ENCODE measurements at places on chromosomes 12 and 14. TPM values are rescaled to one million over a fixed set of nuclear protein-coding genes. Genes with fewer than 3 reads are reported as not detected.

DNA sequence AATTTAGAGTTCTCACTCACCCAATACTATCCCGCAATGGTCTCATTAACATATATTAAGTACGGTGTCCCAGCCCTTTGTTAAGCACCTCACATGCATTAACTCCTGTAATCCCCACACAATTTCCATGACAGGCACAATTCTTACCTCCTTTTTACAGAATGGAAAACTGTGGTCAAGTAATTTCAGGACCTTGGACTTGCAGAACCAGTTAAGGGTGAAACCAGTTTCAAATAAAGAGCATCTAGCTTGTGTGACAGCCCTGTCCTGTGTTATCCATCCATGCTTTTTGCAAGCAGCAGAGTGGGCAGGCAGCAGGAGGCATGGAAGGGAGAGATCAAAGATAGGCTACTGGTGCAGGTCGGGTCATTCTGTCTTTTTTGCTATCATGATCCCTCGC lies 470.8 kb downstream of the NELL2 start:
- DNase-seq, result no peak

DNA sequence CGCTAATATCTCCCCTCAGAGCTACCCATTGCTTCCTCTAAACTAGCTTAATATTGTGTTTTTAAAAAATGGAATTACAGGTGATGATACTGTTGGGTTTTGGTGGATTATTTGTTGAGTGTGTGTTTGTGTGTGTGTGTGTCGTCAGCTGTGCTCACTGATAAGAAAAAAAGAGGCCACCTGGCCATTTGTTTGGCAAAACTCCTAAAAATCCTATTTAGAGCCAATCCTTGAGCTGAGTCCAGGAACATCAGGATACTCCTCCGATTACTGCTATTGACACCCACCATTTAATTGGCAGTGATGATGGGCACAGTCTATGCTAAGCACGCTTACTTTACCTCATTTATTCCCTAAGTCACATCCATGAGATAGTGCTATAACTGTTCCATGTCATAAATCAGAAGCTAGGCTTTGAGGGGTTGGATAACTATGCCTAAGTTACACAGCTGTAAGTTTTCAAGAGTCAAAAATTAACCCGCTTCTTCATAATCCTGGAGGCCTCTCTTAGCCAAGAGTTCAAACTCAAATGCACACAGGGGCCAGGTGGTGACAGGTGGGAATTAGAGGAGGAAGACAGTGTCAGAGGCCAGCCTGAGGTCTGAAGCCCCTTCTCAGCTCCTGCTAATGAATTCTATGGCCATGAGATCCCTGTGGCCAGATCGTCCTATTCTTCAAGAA lies 1026.6 kb upstream of the TMEM132C start:
- no peak for DNase-seq

GRCh38 chr14:35553808-35554207 lies 19.8 kb downstream of the INSM2 start:
- DNase-seq, result no peak

GRCh38 chr12:2445968-2446367 lies 348.8 kb upstream of the FKBP4 start:
- DNase-seq, result no peak

DNA sequence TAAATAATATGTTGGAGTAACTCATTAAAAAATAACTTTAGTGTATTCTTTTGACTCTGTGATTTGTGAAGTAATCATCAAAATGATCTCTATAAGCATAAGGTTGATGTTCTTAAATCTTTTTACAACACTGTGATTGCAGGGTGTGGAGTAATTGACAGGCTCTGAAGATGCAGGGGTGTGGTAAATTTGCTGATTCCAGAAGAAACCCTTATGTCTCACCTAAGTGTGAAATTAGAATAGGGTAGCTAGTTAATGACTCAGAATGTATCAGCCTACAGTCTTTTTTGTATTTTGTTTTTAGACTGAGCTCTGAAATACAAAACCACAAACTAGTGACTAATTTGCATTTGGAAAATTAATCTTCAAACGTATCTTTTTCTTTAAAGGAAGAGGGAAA lies 5.9 kb downstream of the PRPF39 start:
- DNase-seq, result no peak

GRCh38 chr12:107287436-107288413 lies 194.4 kb upstream of the CRY1 start:
- no peak for DNase-seq

DNA sequence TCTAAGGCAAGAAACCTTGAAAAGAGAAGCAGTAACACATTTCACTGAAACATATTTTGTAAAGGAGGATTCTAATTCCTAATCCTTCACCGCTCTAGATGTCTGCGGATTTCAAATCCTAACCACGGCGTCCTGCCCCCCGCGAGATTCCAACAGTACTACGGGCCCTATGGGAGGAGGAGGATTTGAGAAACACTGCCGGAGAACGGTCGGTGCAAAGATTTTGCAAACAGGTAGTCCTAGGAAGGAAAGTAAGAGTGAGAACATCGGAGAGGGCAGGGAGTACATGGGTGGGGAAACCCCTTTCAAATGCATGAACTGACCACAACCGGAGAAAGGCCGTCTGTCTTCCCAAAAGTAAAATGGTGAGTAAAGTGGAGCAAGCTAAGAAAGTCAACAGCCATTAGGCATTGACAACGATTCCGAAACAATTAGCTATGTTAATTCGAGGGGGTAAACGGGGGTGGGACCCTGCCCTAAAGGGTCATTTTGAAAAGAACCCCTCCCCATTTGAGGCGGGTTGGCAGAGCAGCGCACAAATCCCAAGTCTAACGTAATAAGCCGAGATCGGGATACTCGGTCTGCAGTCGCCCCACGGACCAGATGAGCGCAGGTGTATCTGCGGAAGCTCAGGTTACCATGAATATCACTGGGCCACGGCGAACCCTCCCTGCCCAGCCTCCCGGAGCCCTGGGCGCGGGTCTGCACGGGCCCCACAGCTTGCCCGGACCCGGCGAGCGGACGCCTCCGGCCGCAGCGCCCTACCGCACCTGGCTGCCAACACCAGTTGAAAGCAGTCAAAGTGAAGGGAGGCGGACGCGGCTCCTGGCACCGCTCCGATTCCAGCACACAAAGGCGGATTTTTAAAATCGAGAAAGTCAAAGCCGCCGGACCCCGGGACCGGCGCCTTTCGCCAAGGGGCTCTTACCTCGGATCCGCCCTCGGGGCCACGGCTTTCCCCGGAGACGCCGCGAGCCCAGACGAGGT lies 662 bp downstream of the EPS8 start:
- DNase-seq, result peak; percentile 47

DNA sequence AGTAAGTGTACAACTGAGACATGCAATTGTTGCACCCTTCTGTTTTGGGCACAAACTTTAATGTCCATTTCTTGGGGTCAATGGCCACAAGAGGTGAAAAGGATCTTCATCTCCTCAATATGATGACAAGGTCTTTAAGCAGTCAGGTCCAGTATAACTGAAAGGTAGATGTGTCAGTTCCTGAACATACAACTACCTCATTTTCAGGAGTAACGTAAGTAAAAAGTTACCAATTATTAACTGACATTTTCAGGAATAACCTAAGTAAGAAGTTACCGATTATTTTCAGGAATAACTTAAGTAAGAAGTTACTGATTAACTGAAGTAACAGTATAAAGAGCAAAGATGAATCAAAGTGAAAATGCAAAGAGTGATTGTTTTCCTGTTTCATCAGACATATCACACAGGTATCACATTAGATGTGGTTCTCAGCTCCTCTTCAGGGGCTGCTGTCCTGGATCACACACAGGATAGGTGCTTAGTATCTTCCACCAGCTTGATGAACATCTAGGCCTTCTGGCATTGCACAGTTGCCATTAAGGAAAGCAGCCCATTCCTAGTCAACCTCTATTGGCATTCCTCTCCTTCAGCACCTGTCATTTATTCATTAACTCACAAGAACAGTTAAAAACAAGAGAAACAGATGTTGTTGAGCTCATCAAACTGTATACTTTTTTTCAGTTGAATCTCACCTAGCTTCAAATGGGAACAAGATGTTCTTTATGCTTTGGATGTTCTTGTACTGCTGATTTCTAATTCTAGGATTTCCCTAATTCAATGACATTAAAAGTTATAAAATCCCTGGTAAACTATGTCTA lies 200.0 kb downstream of the FOXG1 start:
- no peak for DNase-seq

GRCh38 chr14:77143071-77143470 lies 1.5 kb upstream of the ZDHHC22 start:
- DNase-seq, result no peak

DNA sequence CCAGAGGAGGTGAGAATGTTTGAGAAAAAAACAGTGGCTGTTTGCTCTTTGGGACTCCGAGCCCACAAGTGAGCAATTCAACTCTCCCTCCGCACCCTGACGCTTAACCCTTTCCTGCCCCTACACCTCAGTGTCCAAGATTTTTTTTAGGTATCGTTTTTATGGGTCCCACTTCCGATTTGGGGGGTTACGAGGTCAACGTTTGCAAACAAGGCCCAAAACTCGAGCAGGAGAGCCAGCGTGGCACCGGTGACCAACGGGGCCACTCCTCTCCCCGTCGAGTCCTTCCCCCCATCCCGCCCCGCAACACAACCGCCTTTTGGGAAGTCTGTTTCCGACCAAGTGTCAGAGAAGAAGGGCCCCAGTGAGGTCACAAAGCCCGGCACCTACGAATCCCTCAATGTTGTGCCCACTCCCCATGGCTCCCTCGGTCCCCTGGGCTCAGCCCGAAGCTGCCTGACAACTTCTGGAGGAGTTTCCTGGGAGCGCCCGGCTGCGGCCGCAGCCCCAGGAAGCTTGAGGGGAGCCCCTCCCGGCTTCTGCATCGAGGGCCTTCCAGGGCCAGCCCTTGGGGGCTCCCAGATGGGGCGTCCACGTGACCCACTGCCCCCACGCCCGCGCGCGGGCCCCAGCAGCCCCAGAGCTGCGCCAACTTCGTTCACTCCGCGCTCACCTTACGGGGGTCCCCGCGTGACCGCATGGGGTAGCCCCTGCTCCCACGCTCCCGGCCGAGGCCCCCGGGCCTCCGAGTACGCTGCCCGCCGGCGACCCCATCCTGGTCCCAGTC lies 1.2 kb downstream of the CDK2AP1 start:
- no peak for DNase-seq

DNA sequence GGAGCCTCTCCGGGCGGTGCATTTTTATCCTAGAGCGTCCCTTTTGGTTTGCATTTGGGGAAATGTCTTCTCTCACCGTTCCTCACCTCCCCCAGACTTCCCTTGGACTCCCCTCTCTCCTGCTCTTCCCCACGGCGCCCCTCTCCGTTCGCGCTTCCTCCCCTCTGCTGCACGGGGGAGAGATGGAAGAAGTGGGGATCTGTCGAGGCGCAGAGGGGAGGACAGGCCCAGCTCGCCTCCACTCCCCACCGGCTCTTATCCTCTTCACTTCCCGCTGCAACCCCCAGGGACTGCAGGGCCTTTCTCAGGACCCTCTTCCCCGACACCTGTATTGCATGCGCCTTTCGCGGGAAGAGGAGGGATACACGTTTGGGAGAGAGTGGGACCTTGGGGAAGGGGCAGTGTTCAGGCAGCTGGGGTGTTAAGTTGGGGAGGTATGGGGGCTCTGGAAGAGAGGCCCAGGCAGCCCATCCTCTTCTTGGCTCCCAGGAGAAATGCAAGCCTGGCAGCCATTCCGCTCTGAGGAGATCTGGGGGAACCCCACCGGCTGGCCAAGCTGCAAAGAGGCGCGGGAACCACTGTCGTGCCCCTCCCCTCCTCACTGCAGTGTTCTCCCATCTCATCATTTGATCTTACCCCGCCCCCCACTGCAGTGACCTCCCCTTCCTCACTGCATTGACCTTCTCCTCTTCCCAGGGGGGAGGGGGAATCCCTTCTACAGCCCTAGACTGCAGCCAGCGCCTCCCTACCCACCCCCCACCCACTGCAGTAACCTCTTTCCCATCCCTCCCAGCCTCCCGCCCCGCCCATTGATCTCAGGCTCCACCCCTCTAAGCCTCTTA lies 788 bp downstream of the ENO2 start:
- peak; percentile 65 for DNase-seq

- DNase-seq, result no peak
Observed at GRCh38 chr12:90628213-90628612, 326.8 kb downstream of the CCER1 start.

- DNase-seq, result no peak
Observed at GRCh38 chr14:82239223-82239622, 705.6 kb upstream of the SEL1L start.

DNA sequence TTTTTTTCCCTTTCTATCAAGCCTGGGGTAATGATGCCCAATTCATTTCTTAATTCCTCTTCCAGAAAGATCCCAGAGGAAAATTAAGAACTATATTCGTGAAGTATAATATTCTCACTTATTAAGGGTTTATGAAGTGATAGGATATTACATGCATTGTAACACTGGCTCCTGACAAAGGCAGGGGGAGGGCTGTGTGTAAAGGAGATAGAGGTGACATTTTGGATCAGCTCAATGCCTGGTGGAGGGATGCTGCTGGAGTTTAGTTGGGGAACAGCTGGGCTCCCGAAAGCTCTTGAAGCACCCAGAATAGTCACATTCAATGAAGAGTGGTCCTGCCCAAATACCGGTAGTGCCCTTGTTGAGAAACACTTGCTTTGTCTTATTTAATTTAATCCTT lies 774 bp downstream of the SERPINA11 start:
- DNase-seq, result no peak

DNA sequence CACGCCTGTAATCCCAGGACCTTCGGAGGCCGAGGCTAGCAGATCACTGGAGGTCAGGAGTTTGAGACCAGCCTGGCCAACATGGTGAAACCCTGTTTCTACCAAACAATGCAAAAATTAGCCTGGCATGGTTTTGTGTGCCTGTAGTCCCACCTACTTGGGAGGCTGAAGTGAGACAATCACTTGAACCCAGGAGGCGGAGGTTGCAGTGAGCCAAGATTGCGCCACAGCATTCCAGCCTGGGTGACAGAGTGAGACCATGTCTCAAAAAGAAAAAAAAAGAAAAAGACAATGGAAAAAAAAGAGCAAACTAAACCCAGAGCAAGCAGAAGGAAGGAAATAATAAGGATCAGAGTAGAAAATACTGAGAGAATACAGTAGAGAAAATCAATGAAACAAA lies 5.4 kb downstream of the CHURC1 start:
- DNase-seq, result no peak

- DNase-seq, result no peak
Observed at GRCh38 chr12:34376133-34376799, 354.0 kb downstream of the ALG10 start.

GRCh38 chr12:64526859-64527258 lies 74.9 kb downstream of the TBK1 start:
- DNase-seq, result no peak

Gene TMPO
- polyA plus RNA-seq, result 100 TPM

Gene PSEN1
- polyA plus RNA-seq, result 37.7 TPM

Gene MDP1
- polyA plus RNA-seq, result 21.4 TPM

Gene PTPN6
- polyA plus RNA-seq, result 15.1 TPM

Gene DCAF5
- 13.7 TPM for polyA plus RNA-seq

Gene LALBA
- polyA plus RNA-seq, result not detected

Gene CDK2
- 48.3 TPM for polyA plus RNA-seq

Gene SHMT2
- 150 TPM for polyA plus RNA-seq

Gene SARNP
- polyA plus RNA-seq, result 116 TPM
